Astrocyte (in vitro differentiated cells and primary cell): ENCODE measurements at places on chromosomes 12 and 14.

DNA sequence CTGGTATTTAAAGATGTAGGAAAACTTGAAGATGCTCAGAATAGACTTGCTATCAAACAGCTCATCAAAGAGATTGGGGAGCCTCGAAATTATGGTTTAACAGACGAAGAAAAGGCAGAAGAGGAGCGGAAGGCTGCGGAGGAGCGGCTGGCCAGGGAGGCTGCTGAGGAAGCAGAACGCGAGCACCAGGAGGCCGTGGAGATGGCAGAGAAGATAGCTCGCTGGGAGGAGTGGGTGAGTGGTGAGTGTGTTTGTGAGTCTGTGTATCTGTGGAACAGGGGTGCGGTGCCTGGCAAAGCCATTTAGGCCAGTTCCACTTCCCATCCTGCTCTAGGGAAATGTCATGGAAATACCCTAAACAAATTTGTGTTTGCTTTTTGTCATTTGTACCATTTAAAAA is 19.2 kb upstream of the PAPOLA start:
- DNase-seq, result no peak

DNA sequence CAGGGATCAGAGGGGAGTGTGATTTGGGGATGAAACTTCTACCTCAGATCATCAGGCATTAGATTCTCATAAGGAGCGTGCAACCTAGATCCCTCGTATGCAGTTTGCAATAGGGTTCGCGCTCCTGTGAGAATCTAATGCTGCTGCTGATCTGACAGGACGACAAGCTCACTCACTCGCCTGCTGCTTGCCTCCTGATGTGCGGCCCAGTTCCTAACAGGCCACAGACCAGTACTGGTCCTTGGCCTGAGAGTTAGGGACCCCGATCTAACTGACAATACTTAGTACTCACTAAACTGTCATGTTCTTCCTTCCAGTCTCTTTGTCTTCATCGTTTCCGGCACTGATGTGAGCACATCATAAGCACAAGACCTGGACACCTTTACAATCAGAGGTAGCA is 5.3 kb upstream of the RPLP0 start:
- DNase-seq, result no peak

GRCh38 chr12:67141296-67142018 is 127.7 kb upstream of the CAND1 start:
- no peak for DNase-seq

DNA sequence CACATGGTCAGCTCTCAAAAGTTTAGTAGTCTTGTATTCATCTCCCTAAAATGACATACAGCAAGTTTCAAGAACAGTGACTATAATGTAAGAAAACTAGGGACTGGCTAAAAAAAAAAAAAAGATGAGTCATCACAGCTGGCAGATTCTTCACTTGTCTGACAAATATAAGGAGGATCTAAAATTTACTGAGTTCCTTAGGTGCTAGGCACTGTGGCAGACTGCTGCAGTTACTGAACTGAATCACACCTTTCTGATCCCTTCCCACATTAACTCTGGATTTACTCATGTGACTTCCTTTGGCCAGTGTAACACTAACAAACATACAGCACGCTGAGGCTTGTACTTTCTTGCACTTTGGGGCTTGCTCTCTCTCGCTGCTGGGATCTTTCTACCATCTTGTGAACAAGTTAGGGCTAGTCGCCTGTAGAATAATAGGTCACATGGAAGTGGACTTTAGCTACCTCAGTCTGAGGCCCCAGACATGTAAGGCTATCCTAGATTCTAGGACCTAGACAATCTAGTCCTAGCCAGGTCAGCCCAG is 32.1 kb downstream of the BAZ1A start:
- peak; percentile 70 for DNase-seq

- peak; percentile 53 for DNase-seq
Observed at GRCh38 chr12:112122823-112123690, 2.3 kb upstream of the TRAFD1 start.

DNA sequence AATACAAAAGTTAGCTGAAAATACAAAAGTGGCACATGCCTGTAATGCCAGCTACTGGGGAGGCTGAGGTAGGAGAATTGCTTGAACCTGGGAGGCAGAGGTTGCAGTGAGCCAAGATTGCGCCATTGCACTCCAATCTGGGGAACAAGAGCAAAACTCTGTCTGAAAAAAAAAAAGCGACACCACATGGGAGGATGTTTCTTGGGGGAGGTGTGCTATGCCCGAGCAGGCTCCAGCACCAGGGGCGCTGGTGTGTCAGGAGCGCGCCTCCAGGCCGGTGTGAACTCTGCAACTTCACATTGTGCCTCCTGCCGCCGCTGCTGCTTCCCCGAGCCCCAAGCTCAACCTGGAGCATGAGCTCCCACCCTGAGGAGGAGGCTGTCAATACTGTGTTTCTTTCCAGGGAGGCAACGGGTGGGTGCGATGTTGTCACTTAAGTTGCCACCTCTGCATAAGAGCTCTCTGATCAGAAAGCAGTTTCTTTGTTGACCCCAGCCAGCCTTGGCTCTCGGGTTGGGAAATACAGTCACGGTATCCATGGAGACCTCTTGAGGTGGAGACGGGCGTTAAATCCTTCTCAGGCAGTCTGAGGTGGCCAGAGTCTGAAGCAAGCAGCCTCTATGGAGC is 18.9 kb downstream of the DEGS2 start:
- DNase-seq, result peak; percentile 12

DNA sequence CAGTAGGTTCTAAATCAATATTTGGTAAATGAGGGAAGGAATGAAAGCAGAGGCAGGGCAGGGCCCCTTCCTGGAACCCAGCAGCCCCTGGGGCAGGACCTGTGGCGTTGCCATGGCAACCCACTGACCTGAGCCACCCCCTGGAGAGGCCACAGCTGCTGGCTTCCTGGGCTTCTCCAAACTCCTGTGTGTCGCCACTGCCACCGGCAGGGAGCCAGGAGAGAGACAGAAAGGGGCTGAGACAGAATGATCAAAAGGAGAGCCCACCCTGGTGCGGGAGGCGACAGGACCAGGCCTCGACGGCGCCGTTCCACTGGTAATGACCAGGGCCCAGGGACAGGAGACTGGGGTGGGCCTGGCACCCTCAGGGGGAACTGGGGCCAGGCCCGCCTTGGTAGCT is 18.2 kb downstream of the RFX4 start:
- DNase-seq, result no peak

GRCh38 chr12:106226884-106227640 is 20.8 kb downstream of the CKAP4 start:
- no peak for DNase-seq

DNA sequence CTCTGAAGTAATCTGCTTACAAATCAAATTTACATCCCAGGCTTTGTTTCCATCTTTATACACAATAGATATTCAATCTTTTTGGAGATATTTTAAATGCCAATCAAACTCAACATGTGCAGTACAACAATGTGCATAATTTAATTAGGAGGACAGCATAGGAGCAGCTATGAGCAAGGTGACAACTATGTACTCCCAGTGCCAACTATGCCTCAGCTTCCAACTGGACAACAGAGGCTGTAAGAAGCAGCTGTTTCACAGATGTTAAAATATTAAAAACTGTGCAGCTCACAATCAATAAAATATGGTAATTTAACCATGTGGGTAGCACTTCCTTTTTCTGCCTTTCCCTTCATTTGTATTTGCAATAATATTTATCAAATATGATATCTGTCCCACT is 99.9 kb downstream of the ST8SIA1 start:
- DNase-seq, result peak; percentile 82

DNA sequence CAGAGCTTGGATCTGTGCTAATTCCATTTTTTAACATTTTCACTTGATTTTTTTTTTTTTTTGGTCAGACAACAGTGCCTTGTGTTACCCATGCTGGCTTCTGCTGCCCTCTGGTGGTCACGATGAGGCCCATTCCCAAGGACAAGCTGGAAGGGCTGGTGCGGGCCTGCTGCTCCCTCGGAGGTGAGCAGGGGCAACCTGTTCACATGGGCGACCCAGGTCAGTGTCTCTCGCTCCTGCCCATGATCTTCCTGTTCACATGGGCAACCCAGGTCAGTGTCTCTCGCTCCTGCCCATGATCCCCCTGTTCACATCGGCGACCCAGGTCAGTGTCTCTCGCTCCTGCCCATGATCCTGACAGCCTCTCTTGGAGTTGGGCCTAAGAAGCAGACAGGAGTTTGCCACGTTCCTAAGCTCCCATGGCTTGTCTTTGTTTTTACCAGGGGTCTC is 59.4 kb downstream of the DGLUCY start:
- peak; percentile 48 for DNase-seq

DNA sequence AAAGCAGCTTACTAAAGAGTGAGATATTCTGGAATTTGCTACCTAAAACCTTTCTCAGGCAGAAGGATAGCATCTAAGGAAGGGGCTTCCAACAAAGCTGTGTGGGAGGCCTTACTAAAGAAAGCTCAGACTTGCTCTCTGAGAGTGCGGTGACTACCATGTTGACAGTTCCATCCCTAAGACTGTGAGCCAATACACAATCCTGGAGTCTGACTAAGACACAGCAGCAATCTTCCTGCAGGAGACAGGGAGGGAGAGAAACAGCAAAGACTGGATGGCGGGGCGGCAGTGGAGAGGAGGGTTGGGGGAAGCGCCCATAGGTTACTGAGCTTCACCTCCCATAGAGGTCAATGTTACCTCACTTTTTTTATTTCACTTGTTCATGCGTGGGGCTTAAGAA is 70.9 kb downstream of the KITLG start:
- DNase-seq, result no peak

- no peak for DNase-seq
Observed at GRCh38 chr14:22540811-22541360, 48.1 kb downstream of the DAD1 start.

DNA sequence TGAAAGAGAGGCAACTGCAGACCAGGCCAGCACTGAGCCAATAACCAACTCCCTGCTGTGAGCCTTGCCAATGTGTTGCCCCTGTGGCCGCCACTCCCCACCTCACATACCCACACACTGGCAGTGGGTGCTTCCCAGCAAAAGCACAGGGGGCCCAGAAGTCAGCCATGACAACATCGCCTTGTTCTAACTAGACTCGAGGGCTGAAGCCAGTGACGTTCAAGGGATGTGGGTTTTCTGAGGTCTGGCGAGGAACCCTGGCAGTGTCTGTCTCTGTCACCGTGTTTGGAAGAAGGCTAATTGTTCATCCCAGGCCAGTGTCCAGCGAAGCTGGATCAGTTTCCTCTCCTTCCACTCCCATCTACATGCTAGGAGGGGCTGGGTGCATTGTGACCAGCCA is 311.8 kb upstream of the AMIGO2 start:
- DNase-seq, result peak; percentile 52

DNA sequence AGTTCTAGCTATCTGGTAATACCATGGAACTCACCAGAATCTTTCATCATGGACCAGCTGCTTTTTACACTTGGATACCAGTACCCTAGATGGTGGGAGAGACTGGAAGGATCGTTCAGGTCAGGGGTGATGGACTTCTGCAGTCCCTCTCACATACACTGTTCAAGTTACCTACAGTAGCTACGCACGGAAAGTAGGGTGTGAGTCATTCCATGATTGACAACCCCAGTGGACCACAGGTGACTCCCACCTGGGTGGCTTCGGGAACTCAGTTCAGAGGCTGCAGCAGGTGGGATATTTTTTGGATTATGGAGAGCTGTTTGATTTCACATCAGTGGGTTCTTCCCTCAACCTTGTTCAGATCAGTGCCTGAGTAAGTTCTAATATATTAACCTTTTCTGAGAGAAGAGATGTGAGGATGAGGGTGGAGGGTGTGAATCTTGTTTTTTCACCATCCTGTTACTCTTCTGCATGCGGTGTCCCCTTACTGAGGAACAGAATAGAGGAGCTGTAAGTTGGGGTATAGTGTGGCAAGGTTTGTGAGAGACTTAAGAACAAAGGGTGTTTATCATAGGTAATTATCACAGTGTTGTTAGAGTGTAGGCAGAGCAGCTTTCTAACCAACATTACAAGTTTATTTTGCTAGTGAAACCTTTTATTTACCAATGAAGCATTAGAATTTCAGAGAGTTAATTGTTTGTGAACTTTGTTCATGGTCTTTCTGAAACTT is 39.6 kb downstream of the PRKCH start:
- no peak for DNase-seq

GRCh38 chr12:123744836-123745235 is 17.3 kb upstream of the DNAH10 start:
- no peak for DNase-seq

GRCh38 chr12:96194971-96195844 is 1.0 kb downstream of the ELK3 start:
- peak; percentile 92 for DNase-seq

DNA sequence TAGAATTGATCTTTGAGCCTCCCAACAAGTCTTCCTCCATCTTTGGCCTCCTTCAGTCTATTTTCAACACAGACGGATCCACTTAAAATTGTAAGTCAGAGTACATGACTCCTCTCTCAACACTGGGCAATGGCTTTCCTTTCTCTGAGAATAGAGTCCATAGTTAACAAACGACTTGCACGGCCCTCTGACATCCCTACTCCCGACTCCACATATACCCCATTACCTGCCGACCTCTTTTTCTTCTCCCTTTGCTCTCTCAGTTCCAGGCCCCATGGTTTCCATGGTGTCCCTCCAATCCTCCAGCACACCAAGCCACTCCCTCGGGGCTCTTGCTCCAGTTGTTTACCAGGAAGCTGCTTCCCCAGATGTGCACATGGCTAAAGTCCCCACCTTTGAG is 84.7 kb downstream of the DNAI7 start:
- no peak for DNase-seq

GRCh38 chr12:46492471-46493085 is 120.0 kb upstream of the SLC38A2 start:
- DNase-seq, result peak; percentile 93

DNA sequence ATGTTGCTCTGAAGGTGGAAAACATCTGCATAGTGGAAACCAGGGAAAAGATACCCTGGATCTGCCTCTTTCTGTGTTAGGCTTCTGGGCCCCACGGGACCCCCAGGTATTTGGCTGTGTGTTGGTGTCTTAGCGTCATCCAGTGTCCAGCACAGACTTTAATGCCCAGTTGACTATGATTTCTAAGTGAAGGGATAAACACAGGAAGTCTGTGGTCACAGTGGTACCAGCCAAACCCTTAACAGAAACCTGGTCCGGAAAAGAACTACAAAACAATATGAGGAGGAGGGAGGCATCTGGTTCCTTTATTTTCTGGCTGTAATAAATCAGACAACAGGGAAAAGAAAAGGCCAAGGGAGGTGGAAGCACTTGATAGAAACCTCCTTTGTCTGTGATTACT is 56.4 kb downstream of the CMKLR1 start:
- no peak for DNase-seq

DNA sequence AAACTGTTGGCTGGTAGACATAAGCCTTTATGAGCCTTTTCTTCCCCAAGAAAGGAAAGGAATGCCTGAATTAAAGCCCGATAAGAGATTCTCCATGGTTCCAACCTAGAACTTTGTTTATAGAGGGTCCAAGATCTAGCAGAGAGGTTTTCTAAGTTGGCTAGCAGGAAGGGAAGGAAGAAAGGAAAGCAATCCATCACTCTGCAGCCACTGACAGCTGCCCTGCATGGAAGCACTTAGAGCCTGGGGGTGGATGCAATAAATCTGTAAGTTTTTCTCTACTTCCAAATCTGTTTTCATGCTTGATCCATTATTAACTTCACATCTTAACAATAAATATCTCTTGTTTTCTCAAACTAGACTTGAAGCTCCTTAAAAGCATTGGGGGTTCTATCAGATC is 224.4 kb downstream of the KSR2 start:
- DNase-seq, result no peak
